Activated naive CD4-positive, alpha-beta T cell treated with anti-CD3 and anti-CD28 coated beads, Interleukin-2, amount 50 U/mL, for 72 hours (primary cell): ENCODE measurements at places on chromosomes 5 and 9.

DNA sequence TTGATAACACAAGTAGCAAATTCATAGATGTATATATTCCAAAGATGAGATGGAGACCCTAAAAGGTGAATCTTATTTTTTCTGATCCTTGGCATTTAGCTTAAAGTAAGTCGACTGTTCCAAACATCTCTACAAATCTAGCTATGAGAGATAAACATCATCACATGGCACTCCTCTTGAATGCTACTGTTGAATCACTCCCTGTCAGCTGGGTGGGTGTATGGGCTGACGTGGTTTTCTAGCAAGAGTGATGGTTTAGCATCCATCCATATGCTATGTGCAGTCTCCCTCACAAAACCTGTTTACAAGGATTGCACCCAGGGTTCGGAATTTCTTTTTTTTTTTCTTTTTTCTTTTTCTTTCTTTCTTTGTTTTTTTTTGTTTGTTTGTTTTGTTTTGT, 13.8 kb downstream of the ACO1 start:
- DNase-seq = no peak

DNA sequence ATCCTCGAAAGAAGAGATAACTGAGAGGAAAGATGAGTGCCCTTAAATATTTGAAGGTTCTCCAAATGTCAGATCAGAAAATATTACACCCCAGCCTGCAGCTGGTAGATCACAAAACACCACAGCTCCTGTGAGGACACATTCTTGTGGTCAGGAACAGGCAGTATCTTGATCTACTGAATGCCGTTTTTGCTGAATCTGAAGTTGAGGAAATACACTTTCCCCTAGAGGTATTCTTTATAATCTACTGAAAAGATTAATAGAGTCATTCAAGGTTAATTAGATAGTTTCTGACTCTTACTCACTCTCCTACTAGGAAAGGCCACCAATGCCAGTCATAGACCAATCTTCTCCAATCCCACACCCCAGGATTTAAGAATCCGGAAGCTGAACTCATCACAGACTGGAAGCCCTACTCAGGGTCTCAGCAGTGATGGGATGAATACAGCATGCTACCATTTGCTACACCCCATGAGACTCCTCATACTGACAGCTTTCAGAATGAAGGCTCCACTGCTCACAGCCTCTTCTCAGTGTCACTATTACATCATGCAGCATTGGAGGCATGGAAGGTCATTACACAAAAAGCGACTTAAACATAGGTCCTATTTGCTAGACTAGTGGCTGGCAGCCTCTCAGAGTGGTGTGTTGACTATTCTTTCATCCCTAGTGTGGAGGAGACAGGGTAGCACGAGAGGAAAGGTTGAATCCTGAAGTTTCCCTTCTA, 143.9 kb upstream of the SLC1A3 start:
- DNase-seq = no peak

DNA sequence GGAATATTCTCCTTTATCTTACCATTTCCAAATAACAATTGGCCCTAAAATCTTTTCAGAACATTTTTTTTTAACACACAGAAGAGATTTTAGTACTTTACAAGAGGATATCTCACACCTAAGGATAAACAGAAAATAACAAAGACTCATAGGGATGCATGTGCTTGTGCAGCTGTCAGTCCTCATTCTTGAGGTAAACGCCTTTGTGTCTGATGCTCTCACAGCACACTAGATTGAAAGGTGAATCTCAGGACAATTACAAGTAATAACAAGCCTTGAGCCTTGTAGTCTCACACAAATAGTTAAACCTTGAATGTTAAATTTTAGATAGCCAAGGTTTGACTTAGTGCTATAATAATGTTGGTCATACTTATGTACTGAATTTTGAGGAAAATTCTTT, 439.2 kb downstream of the PTPRD start:
- no peak for DNase-seq

DNA sequence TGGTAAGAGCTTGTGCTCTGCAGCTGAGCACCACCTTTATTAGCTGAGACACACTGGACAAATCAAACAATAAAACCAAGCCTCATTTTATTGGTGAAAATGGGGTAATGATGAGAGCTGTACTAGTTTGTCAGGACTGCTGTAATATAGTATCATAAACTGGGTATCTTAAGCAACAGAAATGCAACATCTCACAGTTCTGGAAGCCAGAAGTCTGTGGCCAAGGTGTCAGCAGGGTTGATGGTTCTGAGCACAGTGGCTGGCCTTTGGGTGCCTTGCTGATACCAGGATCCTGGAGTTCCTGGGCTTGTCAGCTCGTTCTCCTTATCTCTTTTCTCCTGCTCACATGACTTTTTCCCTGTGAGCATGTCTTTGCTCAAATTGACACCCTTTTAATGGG, 513.1 kb downstream of the IRX1 start:
- DNase-seq = no peak

DNA sequence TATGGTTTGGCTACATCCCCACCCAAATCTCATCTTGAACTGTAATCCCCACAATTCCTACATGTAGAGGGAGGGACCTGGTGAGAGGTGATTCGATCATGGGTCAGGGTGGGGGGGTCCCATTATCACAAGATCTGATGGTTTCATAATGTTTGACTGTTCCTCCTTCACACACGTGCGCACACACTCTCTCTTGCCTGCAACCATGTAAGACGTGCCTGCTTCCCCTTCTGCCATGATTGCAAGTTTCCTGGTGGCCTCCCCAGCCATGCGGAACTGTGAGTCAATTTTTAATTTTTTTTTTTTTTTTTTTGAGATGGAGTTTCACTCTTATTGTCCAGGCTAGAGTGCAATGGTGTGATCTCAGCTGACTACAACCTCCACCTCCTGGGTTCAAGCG, 27.0 kb downstream of the FAM169A start:
- no peak for DNase-seq

DNA sequence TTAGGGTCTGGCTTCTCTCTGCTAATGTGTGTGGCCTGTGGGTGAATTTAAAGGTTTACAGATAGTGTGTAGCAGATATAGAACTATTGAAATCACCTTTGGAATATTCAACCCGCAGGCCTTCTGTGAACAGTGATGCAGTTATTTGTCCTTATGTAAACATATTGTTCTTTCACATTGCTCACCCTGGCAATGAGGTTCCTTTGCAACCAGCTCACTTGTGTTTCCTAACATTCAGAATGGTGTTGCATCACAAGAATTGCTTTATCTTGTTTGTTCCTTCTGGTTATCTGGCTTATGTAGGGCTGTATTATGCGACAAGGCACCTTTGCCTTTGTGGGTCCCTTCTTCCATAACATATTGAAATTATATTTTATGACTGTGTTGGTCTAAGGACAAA, 370.3 kb downstream of the NNT start:
- no peak for DNase-seq

DNA sequence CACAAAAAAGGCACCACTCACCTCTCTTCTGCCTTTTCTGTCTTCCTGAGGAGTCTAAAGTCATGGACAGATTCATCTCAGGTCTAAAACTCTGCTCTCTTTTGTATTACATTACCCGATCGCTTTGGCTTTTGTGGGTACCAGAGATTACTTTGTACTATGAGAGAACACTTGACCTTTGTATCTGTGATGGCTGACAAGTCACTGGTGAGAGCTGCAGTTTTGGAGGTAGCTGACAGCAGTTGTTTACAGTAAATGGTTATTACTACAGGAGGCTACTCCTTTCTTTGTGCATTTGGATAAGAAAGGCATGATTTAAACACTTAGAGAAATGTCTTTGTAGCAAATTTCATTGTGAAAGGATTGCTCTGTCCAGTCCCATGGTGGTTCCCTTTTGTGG, 307.3 kb downstream of the FBXL17 start:
- DNase-seq = no peak

GRCh38 chr9:22512495-22512894, 65.9 kb downstream of the DMRTA1 start:
- DNase-seq = no peak

- DNase-seq = no peak
These were observed 38.5 kb upstream of the NR4A3 start for GRCh38 chr9:99782962-99783718.

DNA sequence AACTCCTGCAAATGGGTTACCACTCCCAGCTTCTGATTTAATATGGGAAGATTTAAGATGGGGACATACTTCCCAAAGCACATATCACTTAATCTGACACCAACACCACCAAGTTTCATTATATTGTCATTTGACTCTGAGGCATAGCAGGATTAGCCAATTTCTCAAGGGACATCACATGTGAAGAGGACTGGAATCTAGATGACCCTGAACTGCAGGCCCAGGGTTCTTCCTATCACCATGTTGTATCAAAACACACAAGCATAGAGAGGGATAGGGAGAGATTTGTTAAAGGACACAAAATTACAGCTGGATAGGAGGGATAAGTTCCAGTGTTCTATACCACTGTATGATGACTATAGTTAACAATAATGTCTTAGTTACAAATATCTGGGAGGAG, 168.3 kb upstream of the PPP2R2B start:
- no peak for DNase-seq

GRCh38 chr5:56060276-56061110, 65.7 kb upstream of the IL6ST start:
- DNase-seq = no peak

DNA sequence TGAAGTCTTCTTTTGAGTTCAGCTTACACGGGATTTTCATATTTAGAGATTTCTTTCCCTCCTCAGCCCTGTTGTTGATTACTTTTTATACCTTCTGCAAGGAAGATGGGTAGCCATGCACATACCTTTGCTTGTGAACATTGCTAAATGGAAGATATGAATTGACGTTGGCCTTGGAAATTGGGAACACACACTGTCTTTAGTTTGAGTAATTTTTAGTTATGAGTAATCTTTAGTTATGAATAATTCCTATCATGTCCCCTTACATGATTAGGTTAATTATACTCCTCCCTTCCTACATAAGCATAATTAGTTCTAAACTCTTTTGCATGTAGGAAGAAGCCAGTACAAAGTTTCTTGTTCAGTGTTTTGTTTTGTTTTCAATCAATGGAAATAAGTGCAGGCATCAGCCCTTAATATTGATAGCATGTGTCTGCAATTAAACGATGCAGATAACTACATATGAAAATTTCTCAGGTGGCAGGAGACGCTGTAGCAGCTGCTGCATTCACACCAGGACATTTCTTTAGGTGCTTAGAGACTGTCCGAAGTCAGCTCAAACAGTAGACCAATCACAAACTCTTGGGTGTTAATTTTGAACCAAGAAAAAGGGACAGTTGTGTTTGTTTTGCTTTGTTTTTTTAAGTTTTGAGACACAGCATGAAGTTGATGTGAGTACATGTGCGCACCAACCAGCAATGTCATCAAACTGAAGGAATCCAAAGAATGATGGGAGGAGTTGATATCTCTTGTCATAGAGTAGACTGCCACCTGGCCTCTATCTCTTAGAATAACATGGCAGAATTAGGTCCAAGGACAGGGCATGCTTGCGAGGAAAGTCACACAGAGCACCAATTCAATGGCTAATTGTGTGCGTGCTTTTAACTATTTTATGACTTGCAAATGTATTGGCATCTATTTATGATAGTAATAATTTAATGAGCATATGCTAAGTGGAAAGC, 51.4 kb downstream of the SMARCA2 start:
- DNase-seq = no peak

GRCh38 chr9:79573412-79573923, 1.7 kb downstream of the TLE4 start:
- DNase-seq = no peak

DNA sequence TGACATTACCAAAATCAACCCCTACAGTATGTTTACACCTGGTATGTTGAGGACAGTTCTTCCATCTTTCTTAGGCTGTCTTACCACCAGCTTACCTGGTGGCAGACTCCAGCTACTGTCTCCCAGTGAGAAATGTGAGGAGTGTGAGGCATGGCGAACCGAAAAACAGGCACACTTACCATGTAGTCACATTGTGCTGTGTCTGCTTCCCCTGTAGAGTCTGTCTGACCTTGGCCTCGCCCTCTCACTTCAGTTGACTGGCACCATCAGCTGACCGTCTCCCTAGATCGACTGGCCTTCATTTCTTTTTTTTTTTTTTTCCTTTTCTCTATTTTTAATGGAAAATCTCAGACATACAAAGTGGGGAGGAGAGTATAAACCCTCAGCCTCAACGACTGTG, 4.9 kb downstream of the ACO1 start:
- DNase-seq = no peak

DNA sequence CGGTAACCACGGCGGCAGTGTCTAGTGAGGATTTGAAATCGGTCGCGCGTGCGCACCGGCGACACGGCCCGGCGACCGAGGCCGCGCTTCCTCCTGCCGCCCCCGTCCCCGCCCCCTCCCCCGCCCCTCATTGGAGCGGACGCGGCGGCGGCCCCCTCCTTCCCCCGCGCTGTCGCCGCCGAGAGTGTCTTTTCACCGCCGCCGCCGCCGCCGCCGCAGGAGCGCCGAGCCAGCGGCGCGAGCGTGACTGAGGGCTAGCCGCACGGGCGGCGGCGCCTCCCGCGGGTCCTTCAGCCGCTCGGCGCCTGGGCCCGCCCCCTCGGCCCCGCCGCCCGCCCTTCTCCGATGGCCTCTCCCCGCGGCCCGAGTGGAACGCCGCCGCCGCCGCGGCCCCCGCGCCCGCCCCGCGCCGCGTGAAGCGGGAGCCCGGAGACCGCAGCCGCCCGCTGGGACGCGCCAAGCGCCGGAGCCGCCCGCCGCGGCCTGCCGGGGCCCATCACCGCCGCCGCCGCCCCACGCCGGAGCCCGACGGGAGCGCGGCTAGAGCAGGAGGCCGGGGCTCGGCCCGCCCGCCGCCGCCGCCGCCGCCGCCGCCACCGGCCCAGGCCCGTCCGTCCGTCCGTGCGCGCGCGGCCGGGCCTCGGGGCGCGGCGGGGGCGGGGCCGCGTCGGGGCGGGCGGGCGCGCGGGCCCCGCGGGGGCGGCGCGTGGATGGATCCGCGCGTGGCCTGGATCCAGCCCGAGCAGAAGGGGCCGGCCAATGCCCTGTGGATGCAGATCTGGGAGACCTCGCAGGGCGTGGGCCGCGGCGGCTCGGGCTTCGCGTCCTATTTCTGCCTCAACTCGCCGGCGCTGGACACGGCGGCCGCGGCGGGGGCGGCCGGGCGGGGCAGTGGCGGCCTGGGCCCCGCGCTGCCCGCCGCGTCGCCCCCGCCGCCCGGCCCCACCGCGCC, at the start of gene TENT4A:
TSS of gene TENT4A (plus strand) at position 159 of the 952 bp plus-strand sequence. CDS start at position 711, 552 bp downstream.
- DNase-seq = peak; percentile 6

DNA sequence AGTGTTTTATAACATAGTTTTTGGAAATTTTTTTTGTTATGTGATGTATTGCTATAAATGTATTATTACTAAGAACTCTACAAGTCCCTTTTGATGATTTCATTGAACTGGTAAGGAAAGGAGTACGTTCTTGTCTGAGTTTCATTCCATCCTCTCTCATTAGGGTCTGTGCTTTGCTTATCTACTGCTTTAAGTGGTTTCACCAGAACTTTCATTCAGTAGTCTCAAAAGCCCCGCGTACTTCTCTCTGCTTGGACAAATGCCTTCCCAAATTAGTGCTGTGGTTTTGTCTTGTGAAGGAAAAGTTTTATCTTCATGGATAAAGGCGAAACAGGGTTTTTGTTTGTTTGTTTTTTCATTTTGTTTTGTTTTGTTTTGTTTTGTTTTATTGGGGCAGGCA, 469.8 kb upstream of the WWC1 start:
- DNase-seq = no peak

- no peak for DNase-seq
These were observed 378.1 kb upstream of the FAM174A start for GRCh38 chr5:100157066-100157465.
